ENCODE measurements at places on chromosomes 4 and X.

GRCh38 chr4:148447681-148448080 lies 5.5 kb upstream of the NR3C2 start:
- peak; percentile 37 for DNase-seq

- DNase-seq = no peak
Observed at GRCh38 chr4:83993774-83994173, 457.9 kb downstream of the GPAT3 start.

DNA sequence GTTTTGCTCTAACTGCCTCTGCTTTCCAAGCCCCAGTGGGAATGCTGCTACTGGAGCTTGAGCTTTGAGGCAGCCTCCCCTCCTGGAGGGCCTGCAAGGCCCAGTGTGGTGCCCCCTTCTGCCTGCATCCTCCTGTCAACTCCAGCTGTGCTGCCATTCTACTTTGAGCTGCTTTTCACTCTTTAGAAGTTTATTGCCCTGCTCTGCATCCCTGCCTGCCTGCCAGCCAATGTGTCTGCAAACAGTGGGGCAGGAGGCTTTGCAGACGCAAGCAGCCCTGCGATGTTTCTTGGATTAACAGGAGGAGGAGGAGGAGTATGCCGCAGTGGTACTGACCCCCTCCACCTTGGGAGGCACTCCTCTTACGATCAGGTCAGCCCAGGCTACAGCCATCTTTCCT lies 16.4 kb downstream of the TMEM31 start:
- DNase-seq = no peak

GRCh38 chr4:608236-608635 lies 17.1 kb upstream of the PDE6B start:
- no peak for DNase-seq

- DNase-seq = no peak
Observed at GRCh38 chr4:7389719-7390118, 45.0 kb downstream of the PSAPL1 start.

DNA sequence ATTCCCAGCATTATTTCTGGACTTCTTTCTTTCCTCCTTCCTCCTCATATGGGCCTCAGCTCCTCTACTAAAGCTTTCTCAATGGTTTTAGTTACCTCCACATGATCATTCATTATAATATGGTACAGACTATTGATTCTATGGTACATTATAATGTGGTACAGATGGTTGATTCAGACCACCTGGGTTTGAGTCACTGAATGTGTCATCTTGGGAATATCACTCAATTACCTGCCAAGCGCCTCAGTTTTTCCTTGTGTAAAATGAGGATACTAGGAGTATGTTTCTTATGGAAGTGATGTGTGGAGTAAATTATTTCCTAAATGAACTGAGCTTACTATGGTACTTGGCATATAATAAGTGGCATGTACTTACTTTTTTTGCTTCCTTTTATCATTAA lies 27.7 kb downstream of the SLIT2 start:
- no peak for DNase-seq

DNA sequence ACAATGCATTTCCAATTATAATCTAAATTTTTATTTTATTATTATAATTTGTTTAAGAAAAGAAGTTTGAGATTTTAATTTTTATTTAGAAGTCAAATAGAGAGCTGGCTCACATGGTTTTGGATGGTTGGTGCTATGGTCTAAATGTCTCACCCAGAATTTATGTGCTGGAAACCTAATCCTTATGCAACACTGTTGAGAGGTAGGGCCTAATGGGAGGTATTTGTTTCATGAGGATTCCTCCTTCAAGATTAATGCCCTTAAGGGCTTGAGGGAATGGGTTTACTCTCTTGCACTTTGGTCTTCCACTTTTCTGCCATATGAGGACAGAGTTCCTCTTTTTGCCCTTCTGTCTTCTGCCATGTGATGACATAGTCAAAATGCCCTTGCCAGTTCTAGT lies 960.5 kb upstream of the IGFBP7 start:
- DNase-seq = no peak

GRCh38 chrX:46782034-46782433 lies 23.1 kb upstream of the SLC9A7 start:
- no peak for DNase-seq

DNA sequence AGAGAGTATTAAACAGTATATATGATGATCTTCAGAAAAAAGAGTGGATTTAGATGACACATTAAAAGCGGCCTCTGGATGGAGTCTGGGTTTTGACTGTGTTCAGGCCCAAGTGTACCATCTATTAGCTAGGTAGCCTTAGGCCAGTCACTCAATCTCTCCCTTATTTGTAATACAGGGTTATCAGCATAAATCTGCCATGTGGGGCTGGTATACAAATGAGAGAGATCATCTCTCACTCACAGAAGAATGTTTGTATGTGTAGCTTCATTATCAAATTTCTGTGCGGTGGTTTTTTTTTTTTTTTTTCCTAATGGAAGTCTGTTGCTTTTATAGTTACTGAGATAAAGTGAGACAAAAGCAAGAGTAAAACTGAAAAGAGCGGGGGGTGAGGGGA lies 12.7 kb downstream of the SLC2A9 start:
- no peak for DNase-seq

GRCh38 chrX:108245462-108245861 lies 153.9 kb downstream of the ATG4A start:
- no peak for DNase-seq

DNA sequence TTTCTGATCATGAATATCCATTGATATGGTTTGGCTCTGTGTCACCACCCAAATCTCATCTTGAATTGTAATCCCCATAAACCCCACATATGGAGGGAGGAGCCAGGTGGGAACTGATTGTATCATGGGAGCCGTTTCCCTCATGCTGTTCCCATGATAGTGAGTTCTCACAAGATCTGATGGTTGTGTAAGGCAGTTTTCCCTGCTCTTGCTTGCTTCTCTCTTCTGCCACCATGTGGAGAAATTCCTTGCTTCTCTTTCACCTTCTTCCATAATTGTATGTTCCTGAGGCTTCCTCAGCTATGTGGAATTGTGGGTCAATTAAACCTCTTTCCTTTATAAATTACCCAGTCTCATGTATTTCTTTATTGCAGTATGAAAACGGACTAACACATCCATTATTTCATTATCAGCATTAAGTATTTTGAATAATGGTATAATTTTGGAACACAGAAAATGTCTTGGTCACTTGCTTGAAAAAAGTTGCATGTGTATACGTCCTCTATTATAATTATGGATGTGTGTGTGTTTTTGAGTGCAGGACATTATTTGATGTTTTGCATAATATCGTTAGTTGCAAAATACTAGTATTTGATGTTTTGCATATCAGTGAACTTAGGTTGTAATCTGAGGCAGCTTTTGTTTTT lies 334.6 kb downstream of the PCDH10 start:
- DNase-seq = no peak

DNA sequence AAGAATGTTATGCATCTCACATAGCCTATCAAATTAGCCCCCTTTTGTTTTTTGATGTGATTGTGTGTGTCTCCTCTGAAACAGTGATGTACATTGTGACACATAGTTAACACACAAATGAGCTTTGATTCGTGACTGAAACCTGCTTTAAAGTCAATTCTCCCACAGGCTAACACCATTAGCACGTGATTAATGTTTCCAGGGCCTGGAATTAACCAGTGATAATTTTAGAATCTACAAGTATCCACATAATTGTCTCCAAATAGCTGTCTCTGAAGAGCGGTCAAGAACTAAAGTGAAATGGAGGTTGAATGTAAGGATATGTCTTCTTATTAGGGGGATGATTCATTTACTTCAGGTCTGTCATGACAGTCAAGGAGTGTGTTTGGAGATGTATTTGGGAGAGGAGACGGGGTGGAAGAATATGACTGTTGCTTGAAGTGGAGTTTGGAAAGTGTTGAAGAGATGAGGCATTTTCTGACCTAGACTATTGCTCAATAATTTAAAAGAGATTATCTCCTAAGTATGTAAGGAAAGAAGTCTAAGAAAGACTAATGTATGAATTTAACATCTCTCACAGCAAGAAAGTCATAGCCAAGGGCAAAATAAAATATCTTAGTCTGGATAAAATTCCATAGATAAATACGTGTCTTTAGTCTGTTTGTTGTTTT lies 13.7 kb upstream of the RASGEF1B start:
- no peak for DNase-seq

DNA sequence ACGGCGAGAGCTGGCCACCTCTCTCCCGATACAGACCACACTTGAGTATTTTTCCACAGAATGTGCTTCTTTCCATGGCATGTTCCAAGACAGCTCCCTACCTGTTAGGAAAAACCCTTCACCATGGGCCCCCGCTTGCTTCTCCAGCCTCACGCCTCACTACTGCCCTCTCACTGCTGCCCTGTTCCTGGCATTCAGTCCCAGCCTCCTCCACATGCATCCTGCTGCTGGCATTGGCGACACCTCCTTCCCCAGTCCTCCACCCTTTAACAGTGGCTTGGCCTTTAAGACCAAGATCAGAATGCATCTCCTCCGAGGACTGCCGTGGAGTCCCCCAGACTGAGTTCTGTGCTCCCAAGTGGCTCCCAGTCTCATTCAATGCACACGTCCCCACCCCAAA lies 10.7 kb downstream of the PNMA6F start:
- DNase-seq = no peak

- no peak for DNase-seq
Observed at GRCh38 chr4:7429069-7429416, 5.7 kb downstream of the PSAPL1 start.

DNA sequence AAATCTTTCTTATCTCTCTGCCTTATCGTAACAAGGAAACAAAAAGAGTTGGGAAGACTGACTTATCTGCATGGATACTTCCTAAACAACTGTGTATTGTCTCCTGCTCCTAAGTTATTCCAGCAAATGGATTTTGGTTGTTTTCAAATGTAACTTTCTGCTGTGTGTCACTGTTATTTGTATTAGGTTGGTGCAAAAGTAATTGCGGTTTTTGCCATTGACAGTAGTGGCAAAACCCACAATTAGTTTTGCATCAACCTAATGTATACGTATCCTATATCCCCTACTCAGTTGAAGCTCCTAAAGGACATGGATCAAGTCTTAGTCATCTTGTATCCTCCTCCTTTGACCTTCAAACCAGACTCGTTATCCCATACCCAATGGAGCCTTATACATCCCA lies 263.4 kb upstream of the GPR101 start:
- no peak for DNase-seq

- no peak for DNase-seq
Observed at GRCh38 chr4:123449780-123450179, 53.2 kb downstream of the SPRY1 start.

DNA sequence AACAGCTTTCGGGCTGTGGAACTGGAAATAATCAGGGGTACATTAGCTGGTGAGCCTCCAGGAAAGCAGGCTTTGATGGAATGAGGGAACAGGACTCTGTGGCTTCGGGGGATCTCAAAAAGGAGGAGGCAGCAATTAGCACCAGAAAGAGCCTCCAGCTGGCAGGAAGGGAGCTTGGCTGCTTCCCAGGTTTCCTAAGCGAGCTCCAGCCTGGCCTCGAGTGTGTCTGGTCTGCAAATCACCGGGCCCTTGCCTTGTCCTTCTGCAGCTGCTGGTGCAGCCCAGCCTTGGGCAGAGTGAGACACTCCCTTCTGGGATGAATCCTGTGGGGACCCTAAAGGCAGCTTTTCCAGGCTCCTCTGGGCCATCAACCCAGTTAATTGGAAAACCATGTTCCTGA lies 10.7 kb upstream of the PDHA1 start:
- no peak for DNase-seq

DNA sequence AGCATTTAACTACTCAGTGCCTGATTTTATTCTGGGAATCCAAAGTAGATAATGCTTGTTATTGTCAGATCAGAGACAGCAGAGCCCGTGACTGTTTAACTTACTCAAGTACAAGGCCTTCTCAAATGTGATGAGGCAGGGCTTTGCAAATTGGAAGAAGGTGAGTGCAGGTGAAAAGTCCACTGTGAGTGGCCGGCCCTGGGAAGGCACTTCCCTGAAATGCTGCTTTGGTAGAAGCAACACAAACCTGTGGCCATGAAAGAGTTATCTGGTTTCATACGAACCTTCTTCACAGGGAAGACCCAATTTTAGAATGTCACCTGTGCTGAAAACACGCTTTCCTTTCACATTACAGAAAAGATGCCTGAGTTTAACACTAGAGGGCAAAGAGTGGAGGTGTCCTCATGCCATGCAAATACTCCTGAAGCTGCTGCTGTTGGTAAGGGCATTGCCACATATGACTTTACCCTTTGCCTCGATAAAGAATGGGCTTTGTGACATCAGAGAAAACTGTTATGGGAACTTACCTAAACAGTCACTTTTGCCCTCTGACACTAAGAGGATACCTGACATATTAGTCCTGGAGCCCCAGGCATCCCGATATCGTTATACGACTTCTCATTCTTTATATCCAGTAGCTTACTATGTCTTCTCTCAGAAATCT lies 8.0 kb downstream of the PPARGC1A start:
- DNase-seq = no peak
